Gastrocnemius medialis (tissue), 4 donors: ENCODE measurements at places on chromosomes 7 and 10. TPM values are rescaled to one million over a fixed set of nuclear protein-coding genes. Genes with fewer than 3 reads are reported as not detected.

Gene AGMO
- total RNA-seq: not detected

Gene HTR5A
- not detected for total RNA-seq

Gene SPACDR
- 0.29 TPM for total RNA-seq

DNA sequence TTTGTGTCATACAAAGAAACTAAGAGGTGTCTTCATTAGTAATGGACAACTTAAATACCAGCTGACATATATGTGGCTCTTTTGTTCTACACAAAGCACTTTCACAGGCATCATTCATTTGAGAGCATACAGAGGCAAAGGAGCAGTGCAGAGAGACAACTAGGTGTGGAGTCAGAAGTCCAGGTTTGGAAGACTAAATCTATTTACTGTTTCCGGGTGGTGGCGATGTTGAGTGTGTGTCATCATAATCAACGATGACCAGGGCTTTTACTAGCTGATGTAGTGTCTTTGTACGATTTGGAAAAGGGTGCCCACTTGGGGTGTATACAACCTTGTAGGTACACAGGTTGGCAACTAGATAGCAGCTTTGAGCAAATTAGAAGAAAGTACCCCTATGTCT, 195.5 kb upstream of the CCDC6 start:
- H3K27me3 ChIP-seq: no peaks in the 10 kb centered on the region
- DNase-seq: no peak
- H3K27ac ChIP-seq: no peak overlapping the region
- H3K4me1 ChIP-seq: no peaks in the 10 kb centered on the region
- peaks cover 31% of the 10 kb centered on the region for H3K36me3 ChIP-seq
- H3K4me3 ChIP-seq: no peak overlapping the region

Gene SMO
- 1.6 TPM for total RNA-seq

- H3K27ac ChIP-seq: no peak overlapping the region
- no peak for DNase-seq
- no peaks in the 10 kb centered on the region for H3K36me3 ChIP-seq
- no peaks in the 10 kb centered on the region for H3K27me3 ChIP-seq
- no peak overlapping the region for H3K4me3 ChIP-seq
- no peaks in the 10 kb centered on the region for H3K4me1 ChIP-seq
These were observed 83.5 kb upstream of the NEUROD6 start for GRCh38 chr7:31423994-31424393.

Gene ASAH2
- total RNA-seq: 0.10 TPM

Gene CNPY1
- total RNA-seq: not detected

DNA sequence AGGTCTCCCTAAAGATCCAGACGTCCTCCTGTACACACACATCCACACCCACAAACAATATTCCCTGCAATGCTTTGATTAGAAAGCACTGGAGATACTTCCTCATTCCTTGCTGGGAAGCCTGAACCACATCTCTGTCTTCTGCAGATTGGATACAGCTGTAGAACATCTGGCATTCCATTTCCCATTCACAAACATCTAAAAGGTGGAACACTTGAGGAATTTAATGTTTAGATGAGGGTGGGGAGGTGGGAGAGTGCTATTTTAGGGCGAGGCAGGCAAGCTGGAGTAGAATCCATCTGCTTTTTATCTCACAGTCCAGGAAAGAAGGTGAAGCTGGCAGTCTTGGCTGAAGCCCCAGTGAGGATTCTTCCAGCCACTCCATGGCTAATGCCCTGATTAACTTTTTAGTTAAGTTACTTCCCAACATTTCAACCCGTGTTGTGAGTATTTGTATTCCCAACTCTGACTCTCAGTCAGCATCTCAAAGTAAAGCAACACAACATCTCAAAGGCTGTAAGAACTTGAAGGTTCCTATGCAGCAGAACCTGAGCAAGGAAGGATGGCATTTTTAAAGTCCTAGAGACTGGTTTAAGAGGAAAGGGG, 46.1 kb downstream of the CYTH3 start:
- H3K27ac ChIP-seq: peak overlapping the region; percentile 9
- H3K4me1 ChIP-seq: peaks cover 41% of the 10 kb centered on the region
- no peaks in the 10 kb centered on the region for H3K36me3 ChIP-seq
- no peaks in the 10 kb centered on the region for H3K27me3 ChIP-seq
- DNase-seq: no peak
- no peak overlapping the region for H3K4me3 ChIP-seq

- DNase-seq: no peak
- no peaks in the 10 kb centered on the region for H3K36me3 ChIP-seq
- no peak overlapping the region for H3K4me3 ChIP-seq
- H3K27me3 ChIP-seq: no peaks in the 10 kb centered on the region
These were observed 321.8 kb downstream of the PLXNA4 start for GRCh38 chr7:132254455-132254854.

DNA sequence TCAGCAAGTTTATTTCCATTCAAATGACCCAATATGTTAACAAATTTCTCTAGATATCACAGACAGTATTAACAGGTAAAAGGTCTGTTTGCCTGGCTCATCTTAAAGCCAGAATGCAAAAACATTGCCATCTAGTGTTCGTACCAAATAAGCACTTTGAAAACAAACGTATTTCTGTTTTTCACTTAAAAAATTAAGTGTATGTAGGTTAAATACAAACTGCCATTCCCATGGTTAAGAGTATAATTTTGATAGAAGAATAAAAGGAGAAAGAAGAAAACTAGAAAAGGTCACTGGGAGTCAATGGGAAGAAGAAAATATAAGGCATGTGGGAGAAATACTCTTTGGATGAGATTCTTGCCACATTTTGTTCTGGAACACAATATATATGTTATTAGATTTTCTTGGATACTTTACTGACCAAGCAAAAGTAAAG, 51.0 kb downstream of the ORC5 start:
- no peaks in the 10 kb centered on the region for H3K36me3 ChIP-seq
- no peak for DNase-seq
- no peak overlapping the region for H3K27ac ChIP-seq
- no peak overlapping the region for H3K4me3 ChIP-seq
- H3K27me3 ChIP-seq: no peaks in the 10 kb centered on the region

Gene RASA4
- 52.4 TPM for total RNA-seq

Gene ANXA11
- 148 TPM for total RNA-seq

DNA sequence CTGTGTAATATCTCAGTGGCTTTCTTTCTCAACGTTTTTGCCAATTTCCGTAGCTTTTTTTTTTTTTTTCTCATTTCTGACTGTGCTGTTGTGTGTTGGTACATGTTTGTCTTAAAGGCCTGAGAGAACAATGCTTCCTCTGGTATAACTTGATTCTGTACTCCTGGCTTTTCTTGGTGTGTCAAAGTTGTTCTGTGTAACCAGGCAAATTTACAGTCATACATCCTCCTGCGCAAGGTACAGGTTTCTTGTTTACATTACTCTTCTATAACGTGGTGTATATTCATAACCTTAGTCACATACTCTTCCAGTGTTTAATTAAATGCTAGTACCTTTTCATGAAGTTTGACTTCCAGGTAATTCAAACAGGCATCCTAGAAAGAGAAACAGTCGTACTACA, 8.3 kb upstream of the ARHGAP12 start:
- peak overlapping the region; percentile 15 for H3K27ac ChIP-seq
- no peaks in the 10 kb centered on the region for H3K27me3 ChIP-seq
- no peak for DNase-seq
- no peaks in the 10 kb centered on the region for H3K36me3 ChIP-seq
- no peak overlapping the region for H3K4me3 ChIP-seq
- H3K4me1 ChIP-seq: no peaks in the 10 kb centered on the region

DNA sequence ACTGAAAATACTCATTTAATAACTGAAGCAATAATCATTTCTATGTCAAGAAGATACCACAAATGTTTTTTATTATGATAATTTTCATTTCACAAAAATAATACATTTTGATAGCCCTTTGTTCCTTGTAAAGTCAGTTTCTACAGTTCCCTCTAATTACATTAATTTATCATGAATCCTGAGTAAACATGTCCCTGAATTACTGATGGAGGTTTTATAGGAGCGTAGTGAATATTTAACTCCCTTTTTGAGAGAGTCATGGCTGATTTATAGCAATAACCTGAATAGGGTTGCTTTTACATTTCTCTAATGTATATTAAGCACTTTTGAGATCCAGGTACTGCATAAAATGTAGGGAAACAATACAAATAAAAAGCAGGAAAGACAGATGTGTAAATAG, 216.0 kb upstream of the DKK1 start:
- no peak overlapping the region for H3K4me3 ChIP-seq
- H3K36me3 ChIP-seq: no peaks in the 10 kb centered on the region
- no peak for DNase-seq

GRCh38 chr10:115029452-115030375, 63.5 kb upstream of the ATRNL1 start:
- no peaks in the 10 kb centered on the region for H3K27me3 ChIP-seq
- no peak overlapping the region for H3K4me3 ChIP-seq
- no peak overlapping the region for H3K27ac ChIP-seq
- no peaks in the 10 kb centered on the region for H3K36me3 ChIP-seq

Gene TMEM236
- 0.27 TPM for total RNA-seq

- no peak overlapping the region for H3K27ac ChIP-seq
- DNase-seq: no peak
- H3K4me3 ChIP-seq: no peak overlapping the region
- H3K4me1 ChIP-seq: no peaks in the 10 kb centered on the region
- no peaks in the 10 kb centered on the region for H3K36me3 ChIP-seq
These were observed 736.6 kb downstream of the AUTS2 start for GRCh38 chr7:70334871-70335270.

Gene PLXNA4
- total RNA-seq: 0.66 TPM

Gene CTAGE15
- not detected for total RNA-seq

GRCh38 chr10:86084585-86084984, 282.0 kb downstream of the GRID1 start:
- DNase-seq: no peak
- no peaks in the 10 kb centered on the region for H3K4me1 ChIP-seq
- no peaks in the 10 kb centered on the region for H3K36me3 ChIP-seq
- no peak overlapping the region for H3K4me3 ChIP-seq
- H3K27me3 ChIP-seq: peaks cover 2% of the 10 kb centered on the region

DNA sequence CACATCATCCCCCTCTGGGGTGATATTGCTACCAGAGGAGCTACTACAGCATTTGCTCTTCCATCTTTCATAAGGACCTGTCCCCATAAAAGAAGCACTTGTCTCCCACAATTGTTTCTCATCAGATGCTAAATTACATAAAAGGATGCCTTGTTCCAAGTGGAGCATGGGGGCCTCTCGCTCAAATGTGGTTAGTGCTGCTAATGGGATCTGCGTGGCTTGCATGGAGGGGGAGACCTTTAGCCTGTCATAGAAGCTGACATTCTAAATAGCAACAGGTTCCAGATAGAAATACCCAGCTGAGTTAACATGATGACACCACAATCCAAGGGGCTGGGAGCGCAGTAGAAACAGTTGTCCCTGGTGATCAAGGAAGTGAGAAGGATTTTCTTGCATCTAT, 257.9 kb downstream of the SFMBT2 start:
- no peak for DNase-seq
- H3K27me3 ChIP-seq: no peaks in the 10 kb centered on the region
- no peaks in the 10 kb centered on the region for H3K4me1 ChIP-seq
- H3K27ac ChIP-seq: no peak overlapping the region
- H3K4me3 ChIP-seq: no peak overlapping the region

GRCh38 chr10:127968027-127968441, 61.1 kb downstream of the PTPRE start:
- H3K27ac ChIP-seq: no peak overlapping the region
- H3K4me3 ChIP-seq: no peak overlapping the region
- H3K4me1 ChIP-seq: no peaks in the 10 kb centered on the region
- H3K27me3 ChIP-seq: peaks cover 3% of the 10 kb centered on the region
- no peaks in the 10 kb centered on the region for H3K36me3 ChIP-seq

DNA sequence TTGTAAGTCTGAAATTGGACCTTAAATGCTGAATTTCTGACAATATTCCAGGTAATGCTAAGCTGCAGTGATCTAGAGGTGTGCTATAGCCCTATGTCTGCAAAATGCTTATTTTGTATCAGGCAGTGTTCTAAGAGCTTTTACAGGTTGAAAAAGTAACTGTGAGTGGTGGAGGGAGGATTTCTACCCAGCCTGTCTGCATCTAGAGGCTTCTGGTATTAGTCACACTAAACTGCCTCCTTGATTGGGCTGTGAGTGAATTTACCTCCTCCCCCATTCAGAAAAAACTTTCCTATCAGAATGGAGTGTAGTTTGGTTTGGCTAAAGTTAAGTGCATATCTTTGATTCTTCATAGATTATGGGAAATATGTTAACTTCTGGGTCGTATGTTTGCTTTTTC, 56.8 kb downstream of the BBS9 start:
- H3K27me3 ChIP-seq: no peaks in the 10 kb centered on the region
- H3K4me1 ChIP-seq: no peaks in the 10 kb centered on the region
- no peaks in the 10 kb centered on the region for H3K36me3 ChIP-seq
- DNase-seq: no peak

- H3K4me3 ChIP-seq: no peak overlapping the region
- no peaks in the 10 kb centered on the region for H3K4me1 ChIP-seq
- no peaks in the 10 kb centered on the region for H3K36me3 ChIP-seq
- DNase-seq: no peak
- no peak overlapping the region for H3K27ac ChIP-seq
- no peaks in the 10 kb centered on the region for H3K27me3 ChIP-seq
These were observed 396.3 kb upstream of the FZD8 start for GRCh38 chr10:36038316-36038955.

Gene WIPF3
- 9.8 TPM for total RNA-seq

DNA sequence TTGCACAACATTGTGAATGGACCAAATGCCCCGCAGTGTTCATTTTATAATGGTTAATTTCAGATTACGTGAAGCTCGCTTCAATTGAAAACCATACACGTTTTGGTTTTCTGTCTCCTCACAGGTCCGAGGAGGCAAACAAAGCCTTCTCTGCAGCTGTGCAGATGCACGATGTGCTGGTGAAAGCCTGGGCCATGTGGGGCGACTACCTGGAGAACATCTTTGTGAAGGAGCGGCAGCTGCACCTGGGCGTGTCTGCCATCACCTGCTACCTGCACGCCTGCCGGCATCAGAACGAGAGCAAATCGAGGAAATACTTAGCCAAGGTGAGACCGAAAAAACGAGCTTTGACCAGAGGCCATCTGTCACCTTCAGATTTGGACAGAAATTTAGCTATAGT, 110.3 kb downstream of the TRRAP start:
- H3K27ac ChIP-seq: no peak overlapping the region
- no peaks in the 10 kb centered on the region for H3K27me3 ChIP-seq
- H3K4me1 ChIP-seq: no peaks in the 10 kb centered on the region
- peaks cover 2% of the 10 kb centered on the region for H3K36me3 ChIP-seq
- no peak for DNase-seq

GRCh38 chr10:75572478-75572877, 141.1 kb downstream of the LRMDA start:
- no peaks in the 10 kb centered on the region for H3K27me3 ChIP-seq
- H3K27ac ChIP-seq: no peak overlapping the region
- H3K4me1 ChIP-seq: no peaks in the 10 kb centered on the region
- H3K4me3 ChIP-seq: no peak overlapping the region
- H3K36me3 ChIP-seq: no peaks in the 10 kb centered on the region
- no peak for DNase-seq

Gene GSAP
- 1.2 TPM for total RNA-seq

GRCh38 chr7:139901056-139901795, 72.2 kb downstream of the TBXAS1 start:
- H3K4me3 ChIP-seq: no peak overlapping the region
- H3K27ac ChIP-seq: no peak overlapping the region
- H3K27me3 ChIP-seq: no peaks in the 10 kb centered on the region
- H3K36me3 ChIP-seq: no peaks in the 10 kb centered on the region
